ENCODE measurements at places on chromosomes 7 and 10.

DNA sequence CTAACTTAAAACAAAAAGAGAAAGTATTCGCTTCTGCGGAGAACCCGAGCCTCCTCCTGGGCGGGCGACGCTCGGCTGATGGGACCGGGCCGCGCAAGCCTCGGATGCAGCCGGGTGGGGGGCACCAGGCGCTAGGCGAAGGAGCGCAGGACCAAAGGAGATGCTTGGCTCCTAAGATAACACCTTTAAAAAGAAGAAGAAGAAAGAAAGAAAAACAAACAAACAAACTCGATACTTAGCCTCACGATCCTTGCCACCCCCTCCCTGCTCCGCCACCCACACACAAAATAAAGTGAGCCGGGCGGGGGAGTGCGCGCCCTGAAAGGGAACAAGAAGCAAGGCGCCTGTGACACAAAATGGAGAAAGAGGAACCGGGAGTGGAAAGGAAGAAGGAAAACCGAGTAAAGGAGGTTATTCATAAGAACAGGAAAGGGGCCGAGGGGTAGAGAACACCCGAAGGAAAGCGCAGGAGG lies 34.0 kb upstream of the EBLN1 start:
- DNase-seq = peak; percentile 50

- no peak for DNase-seq
These were observed 10.9 kb upstream of the PTN start for GRCh38 chr7:137354396-137354795.

GRCh38 chr10:116007256-116007891 lies 265.6 kb downstream of the GFRA1 start:
- no peak for DNase-seq

GRCh38 chr7:97218767-97219166 lies 101.3 kb downstream of the SDHAF3 start:
- DNase-seq = no peak

DNA sequence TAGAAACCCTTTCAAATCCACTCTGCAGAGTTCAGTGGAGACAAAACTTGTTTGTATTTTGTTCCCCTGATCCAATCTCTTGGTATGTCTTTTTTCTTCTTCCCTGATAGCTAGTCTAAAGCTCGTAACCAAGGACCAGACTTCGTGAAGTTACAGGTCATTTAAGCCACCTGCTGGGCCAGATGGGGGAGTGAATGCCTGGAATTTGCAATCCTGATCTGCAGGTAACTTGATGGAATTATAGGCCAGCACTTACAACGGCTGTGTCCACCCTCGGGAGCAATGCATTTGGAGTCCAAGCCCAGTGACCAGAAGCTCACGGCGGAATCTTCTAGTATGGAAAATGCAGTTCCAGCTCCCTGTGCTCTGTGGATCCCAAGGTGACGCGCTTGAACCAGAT lies 566.9 kb downstream of the TCERG1L start:
- no peak for DNase-seq

GRCh38 chr10:116026315-116026714 lies 246.7 kb downstream of the GFRA1 start:
- DNase-seq = no peak

DNA sequence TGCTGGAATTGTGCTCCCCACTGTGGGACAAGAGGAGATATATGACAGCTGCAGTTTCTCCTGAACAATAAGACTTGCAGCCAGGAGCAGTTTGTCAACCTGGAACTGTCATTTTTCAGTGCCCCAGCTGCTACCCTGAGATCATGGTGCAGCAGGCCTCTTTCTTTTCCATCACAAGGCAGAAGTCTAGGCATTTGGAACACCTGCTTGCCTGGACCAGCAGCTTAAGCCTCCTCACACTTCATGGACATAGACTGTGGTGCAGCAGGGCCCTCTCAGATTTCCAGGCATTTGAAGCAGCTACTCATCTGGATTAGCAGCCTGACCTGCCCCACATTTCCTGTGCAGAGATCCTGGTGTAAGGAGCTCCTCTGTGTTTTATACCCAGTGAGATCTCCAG lies 450.7 kb upstream of the TEX47 start:
- no peak for DNase-seq

- no peak for DNase-seq
These were observed 168.0 kb upstream of the ZNF32 start for GRCh38 chr10:43816351-43817321.

DNA sequence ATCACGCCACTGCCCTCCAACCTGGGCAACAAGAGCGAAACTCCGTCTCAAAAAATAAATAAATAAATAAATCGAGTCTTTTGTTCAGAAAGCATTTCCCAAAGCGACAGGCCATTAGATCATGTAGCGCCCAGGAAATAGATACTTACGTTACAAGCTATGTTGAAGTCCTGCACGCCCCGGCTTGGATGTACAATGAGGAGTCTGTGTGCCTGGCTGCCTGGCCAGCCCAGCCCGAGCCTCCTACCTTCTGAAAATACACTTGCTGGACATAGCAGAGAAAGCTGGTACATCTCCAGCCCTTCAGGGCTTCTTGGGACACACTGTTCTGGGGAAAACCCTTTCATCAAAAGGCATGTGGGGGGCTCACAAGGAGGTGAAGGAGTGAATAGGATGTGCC lies 22.1 kb downstream of the FGFR2 start:
- no peak for DNase-seq

GRCh38 chr10:34504534-34504933 lies 310.6 kb downstream of the PARD3 start:
- DNase-seq = no peak

DNA sequence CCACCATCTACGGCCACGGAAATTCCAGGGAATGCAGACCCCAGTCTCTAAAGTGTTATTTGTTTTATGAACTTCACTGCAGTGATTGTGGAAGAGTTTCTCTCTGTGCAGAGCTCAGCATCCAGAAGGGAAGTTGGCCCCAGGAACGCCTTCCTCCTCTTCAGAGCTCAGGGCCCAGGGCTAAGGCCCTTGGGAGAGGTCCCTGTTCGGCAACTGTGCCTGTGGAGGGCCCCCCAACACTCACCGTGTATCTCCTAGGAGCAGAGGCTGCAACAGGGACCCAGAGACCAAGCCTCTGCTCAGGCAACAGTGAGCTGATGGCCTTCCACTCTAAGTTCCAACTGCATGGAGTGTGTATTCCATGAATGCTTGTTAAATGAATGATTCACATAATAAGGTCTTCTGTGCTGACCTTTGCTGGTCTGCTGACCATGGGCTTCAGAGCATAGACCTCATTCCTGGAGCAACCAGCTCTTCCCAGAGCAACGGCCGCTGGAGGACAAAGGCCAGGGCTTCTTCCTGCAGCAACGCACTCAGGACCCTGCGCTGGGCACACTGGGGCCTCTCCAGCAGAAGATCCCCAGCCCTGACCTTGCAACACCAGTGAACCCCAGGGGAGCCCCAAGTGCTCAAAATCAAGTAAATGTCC lies 7.7 kb downstream of the DIP2C start:
- no peak for DNase-seq

GRCh38 chr7:157877298-157878090 lies 540.7 kb downstream of the DNAJB6 start:
- DNase-seq = no peak

DNA sequence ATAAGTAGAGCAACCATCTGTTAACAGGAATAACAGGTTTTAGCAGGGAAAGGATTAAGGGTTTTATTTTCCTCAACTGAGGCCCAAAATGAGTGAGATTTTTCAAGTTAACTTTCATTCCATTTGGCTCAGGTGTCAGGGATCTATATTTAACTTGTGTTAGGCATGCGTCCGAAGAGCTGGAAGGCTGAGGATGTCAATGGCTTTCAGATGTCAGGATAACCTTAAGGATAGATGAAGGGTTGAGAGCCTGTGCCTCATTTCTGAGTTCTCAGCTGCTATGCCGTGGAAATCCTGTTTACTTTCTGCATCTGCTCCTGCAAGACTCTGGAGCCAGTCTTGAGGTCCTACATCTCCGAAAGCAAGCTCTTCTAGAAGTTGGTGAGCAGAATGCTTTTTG lies 36.4 kb upstream of the CD36 start:
- DNase-seq = no peak

DNA sequence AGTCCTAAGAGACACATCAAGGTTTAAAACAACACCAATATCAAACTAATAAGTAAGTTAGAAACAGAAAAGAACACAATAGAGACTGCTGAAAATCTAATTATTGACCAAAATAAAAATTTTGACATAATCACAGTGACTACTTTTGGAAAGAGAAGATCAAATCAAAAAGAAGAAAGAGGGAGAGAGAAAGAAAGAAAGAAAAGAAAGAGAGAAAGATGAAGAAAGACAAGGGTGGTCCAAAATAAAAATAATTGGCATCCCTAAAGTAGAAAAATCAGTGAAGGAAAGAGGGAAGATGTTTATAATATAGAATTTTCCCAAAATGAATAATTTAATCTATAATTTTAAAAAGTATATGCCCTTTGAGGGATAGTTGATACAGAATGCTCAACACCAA lies 118.8 kb upstream of the VIPR2 start:
- no peak for DNase-seq

DNA sequence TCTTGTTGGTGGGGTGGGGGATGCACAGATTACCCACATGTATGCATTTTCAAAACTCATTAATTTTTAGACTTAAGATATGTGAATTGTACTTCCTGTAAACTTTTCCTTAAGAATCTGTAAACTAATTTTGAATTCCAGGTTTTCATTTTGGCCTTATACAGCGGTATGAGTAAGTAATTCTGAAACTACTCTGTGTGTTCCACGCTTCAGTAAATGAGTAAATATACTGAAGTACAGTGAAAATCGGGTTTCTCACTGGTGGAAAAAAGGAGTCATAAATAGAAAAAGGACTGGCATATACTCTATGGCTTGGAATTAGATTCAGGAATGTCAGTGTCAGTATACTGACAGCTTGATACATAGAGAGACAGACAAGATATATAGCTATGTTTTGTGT lies 72.8 kb downstream of the CTTNBP2 start:
- no peak for DNase-seq

- no peak for DNase-seq
These were observed 38.6 kb downstream of the ZCCHC24 start for GRCh38 chr10:79406683-79407422.

DNA sequence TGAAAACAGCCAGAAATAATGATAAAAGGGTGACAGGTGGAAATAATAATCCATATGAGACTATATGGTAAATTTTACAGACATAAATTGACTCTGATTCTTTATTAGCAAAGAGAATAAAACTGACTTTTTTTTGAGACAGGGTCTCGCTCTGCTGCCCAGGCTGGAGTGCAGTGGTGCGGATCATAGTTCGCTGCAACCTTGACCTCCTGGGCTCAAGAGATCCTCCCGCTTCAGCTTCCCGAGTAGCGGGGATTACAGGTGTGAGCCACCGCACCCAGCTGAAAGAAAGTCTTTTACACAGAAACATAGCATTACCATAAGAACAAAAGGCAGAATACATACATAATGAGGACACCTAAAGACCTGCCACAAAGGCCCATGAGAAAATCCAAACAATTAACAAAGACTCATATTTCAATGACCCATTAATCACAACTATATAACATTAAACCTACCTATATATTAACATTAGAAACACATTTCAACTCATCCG lies 51.5 kb upstream of the DIP2C start:
- DNase-seq = no peak

DNA sequence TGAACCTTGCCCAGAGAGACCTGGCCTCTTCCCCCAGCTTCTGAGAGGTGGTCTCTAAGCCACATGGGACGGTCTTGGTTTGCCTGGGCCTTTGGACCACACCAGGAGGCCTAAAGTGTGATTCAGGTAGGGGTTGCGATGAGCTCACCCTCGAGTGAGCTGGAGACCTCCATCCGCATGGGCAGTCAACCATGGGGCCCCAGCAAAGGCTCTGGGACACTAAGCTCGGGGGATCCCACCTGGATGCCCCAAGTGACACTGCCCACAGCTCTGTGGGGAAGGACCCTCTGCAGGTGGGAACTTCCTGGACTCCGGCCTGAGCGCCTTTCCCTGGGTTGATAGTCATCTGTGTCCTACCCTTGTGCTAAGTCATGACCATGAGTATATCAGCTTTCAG lies 57.1 kb upstream of the FAM20C start:
- DNase-seq = no peak

- DNase-seq = peak; percentile 38
These were observed 94.5 kb downstream of the KMT2C start for GRCh38 chr7:152341039-152341913.

GRCh38 chr10:14579405-14579804 lies 195.3 kb downstream of the FAM107B start:
- no peak for DNase-seq
